Stimulated activated CD4-positive, alpha-beta T cell treated with anti-CD3 and anti-CD28 coated beads, Interleukin-4, amount 100 ng/mL, for 24 hours (primary cell): ENCODE measurements at places on chromosomes 4 and X.

DNA sequence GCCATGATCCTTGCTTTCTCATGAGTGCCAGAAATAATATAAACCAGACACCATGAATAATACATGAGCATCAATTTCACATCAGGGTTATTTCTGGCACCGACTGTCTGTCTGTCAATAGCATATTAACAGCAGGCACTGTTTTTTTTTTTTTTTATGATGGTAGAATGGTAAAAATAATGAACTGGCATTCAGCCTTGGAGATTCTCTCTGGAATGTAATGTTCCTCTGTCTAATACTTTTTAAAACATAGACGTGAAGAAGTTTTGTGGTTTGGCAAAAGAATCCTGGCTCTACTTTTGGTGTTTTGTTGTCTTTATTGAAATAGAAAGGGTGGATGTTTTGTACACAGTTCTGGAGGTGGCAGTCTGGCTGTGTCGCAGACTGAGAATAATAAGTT, 874.6 kb upstream of the PRKX start:
- DNase-seq, result no peak

DNA sequence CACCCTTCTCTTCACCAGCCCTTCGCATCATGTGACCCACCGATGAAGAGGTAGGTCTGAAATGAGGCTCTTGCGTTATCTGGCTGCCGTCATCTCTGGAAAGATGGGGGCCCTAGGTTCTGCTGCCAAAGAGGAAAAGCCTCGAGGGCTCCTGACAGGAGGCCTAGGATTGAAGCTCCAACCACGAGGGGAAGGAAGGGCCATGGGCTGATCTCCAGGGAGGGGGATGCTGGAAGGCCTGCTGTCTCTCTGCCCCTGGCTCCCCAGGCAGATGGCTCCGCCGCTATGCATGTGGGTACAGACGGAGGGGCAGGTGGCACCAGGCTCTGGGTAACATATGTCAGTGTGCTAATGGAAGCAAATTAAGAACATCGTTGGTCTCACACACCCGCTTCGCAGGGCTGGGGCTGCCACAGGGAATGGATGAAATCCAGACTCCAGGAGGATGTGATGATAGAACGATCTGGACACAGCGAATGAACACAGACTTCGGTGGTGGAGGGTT, 44.9 kb downstream of the AFAP1 start:
- DNase-seq, result no peak

DNA sequence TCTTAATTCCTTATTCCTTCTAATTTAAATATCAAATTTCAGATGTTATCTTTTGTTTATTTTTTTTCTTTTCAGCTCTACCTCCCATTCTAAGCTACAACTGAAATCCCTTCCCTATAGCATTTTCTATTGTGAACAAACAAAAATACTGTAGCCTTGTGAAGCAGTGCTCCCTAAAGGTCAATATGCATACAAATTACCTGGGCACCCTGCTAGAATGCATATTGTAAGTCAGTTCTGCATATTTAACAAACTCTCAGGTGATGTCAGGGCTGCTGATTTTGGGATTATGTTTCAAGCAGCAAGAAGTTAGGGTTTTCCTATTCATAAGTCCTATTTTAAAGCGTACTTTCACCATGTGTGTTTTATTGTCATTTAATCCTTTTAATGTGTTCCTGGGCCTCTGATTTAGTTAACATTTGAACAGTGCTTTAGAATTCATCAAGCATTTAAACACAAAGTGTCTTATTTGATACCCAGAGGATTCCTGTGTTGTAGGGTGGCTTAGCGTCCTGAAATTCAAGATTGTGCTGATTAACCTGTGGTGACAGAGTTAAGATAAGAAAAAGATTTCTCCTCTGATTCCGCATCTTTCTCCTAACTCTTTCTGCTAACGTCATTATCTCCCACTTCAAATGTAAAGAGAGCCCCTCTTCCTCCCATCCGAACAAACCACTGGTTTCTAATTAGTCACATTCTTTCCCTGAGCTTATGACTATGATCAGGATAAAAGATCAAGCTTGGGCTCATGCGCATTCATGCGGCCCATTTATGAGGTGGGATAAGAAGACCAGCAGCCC, 221.3 kb downstream of the ANK2 start:
- no peak for DNase-seq

DNA sequence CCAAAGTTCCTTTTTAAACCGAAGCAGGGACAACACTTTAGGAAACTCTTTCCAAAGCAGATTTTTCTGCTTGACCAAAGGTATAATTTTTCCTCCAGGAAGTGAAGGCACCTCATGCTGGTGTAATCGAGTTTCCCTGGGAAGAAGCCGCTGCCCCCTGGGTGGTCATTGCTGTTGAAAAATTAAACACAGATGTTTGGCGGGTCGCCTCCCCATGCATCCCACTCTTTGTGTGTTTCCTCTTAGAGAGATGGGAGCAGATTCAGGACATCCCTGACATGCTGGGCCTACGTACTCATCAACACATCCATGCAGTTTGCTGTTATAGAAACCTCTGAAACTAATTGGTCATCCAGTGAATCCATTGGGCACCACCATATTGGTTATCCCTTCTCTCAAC, 179.2 kb upstream of the HCCS start:
- DNase-seq, result no peak

- no peak for DNase-seq
Observed at GRCh38 chr4:73945674-73946449, 36.0 kb downstream of the PF4 start.

DNA sequence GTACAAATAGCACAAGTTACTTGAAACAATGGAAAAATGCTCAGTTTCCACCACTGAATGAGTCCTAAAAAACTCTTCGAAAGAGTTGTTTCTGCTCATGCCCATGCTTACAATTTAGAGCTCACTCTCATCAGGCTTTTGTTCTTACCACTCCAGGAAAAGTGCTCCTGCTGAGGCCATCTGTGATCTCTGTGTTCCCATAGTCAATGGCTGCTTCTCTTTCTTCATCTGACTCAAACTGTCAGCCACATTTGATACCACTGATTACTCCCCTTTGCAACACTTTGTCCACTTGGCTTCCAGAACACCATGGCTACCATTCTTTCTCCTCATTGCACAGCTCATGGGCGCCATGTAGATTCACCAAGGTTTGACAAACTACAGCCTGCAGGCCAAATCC, 80.0 kb upstream of the SLC34A2 start:
- no peak for DNase-seq

- DNase-seq, result peak; percentile 81
Observed at GRCh38 chrX:153667956-153668396, 5.6 kb downstream of the PNCK start.

- DNase-seq, result no peak
Observed at GRCh38 chrX:133490955-133491354, 75.7 kb upstream of the GPC4 start.

DNA sequence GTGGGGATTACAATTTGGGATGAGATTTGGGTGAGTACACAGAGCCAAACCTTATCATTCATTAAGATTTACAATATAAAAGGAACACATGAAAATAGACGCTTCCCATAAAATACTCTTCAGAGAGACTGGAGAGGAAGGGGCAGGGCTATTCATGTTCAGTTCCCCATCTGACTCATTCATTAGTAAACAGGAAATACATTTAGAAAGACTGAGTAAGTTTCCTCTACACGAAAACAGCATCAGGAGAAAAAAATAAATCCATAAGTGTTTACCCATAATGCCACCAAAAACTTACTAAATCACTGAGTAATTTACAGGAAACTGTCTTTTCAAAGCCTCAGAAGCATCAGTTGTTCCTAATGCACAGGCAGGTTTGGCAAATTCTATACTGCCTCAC, 255.4 kb upstream of the CXorf51A start:
- DNase-seq, result no peak

GRCh38 chr4:88792268-88792781, 94.7 kb upstream of the NAP1L5 start:
- no peak for DNase-seq

DNA sequence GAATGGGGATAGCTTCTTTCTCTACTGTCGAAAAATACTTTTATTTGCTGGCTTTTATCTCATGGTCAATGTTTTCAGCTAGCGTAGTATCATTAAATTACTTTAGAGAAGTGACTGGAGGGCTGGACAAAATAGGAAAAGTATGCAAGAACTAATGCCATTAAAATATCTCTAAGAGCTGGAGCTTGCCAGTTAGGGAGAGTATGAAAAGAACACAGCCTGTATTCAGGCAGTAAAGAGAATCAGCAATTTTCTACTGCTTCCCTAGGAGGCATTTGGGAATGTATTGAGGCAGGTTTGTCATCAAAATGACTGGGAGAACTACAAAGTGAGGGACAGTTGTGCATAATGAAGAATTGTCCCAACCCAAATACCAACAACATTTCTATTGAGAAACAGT, 43.0 kb upstream of the FTHL17 start:
- no peak for DNase-seq

- no peak for DNase-seq
Observed at GRCh38 chr4:185672618-185673017, 137.3 kb upstream of the PDLIM3 start.

GRCh38 chr4:77385124-77385969, 220.3 kb upstream of the CXCL13 start:
- peak; percentile 64 for DNase-seq

- DNase-seq, result no peak
Observed at GRCh38 chr4:1080961-1081688, 32.2 kb downstream of the RNF212 start.

DNA sequence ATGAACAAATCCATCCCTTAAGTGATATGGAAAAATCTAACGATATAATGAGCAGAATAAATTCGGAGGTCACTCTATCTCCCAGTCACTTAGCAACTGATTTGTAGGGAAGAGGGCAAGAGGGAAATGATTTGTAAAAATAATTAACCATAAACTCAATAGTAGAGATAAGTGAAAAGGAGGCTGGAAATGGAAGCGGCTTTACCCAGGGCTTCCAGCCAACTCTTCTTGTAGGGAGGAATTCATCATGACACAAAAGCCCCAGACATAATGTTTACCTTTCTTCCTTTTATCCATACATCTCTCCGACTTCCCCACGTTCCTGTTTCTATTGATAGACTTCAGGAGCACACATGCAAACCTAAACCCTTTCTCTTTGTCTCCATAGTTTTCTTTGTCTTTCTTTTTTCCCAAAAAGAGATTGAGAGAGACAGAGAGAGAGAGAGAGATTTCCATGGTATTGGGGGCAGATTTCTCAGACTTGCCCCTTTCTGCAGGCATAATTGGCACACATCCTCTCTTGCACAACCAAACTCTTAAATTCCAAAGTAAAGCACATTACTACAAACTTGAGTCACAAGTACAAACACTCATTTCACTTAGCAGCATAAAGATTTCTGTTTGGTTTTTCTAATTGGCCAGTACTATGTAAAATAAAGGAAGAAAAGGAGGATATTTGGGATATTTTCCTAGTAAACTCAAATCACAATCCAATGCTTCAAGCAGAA, 140.9 kb downstream of the MAPK10 start:
- DNase-seq, result no peak

DNA sequence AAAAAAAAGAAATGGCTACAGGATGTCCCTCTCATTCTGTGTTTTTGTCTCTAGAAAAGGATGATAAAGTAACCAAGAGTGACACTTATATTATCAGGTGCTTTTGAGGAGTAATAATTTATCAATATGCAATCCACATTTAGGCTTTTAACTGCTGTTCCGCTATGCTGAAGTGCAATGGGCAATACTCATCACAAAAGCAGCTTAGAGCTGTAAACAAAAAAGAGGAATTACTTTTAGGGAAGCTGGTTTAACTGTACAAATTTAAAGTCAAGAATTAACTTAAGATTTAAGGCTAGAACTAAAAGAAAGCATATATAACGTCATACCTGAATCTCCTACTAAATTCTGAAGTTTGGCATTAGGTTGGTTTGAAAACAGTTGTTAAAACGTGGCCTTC, 93.5 kb upstream of the DDX3X start:
- no peak for DNase-seq

GRCh38 chr4:38606587-38606905, 57.5 kb upstream of the KLF3 start:
- no peak for DNase-seq

DNA sequence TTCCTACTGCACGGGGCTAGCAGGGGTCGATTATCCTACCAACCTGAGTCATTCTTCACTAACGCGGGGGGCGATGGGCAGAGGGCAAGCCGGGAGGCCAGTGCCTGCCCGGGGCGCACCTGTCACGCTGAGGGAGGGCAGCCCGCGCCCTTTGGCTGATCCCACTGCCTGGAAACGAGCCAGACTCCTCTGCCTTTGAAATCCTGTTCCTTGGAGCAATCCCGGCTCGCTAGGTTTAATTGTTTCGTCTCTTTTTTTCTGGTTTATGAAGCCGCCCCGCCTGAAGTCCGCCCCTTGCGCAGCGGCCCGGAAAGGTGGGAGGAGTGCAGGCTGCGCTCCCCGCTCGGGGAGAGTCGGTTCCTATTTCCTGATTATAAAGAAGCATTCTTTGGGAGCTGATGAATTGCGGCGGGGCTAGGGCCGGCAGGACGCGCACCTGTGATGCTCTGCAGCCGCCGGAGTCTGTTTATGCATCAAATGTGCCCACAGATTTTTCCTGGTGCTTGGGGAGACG, 484.2 kb downstream of the BCOR start:
- no peak for DNase-seq

DNA sequence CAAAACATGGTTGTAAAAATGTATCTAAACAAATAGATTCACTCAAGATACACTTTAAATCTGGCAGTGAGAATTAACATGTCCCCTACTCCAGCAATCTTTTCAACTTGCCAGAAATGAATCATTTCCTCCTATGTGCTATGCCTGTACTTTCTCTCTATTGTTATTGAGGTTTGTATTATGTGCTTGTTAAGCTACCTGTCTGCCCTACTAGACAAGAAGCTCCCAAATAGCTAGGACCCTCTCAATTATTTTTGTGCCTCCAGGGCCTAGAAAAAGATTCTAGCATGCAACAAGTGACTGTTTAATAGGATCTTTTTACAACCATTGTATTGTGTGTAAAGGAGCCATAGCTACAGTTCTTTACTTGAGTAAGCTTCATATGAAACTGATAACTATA, 3.5 kb upstream of the SAP30 start:
- DNase-seq, result no peak

DNA sequence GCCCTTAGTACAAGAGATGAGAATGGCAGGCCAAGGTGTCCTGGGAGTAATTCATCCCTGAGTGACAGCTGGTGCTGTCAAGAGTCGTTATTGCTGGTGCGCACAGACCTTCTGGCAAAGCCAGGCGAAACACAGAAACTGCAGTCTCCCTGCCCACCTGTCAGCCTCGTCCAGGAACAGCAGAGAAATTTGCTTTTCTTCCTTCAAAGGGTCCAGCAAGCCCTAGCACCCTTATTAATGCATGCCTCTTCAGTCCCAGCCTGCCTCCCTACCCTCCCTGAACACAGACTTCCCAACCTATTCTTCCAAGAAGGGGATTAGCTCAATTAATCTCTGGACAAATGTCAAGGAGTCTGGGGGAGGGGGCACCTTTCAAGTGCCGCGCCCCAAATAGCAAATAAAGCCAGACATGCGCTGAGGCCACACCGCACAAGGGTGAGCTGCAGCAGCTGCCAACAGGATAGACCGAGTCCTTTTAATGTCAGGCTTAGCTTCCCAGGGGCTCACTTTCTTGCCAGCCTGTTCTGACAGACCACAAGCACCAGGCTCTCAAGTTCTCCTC, 250.7 kb upstream of the RASGEF1B start:
- DNase-seq, result no peak

GRCh38 chr4:3776166-3777032, 10.2 kb downstream of the ADRA2C start:
- DNase-seq, result no peak

- DNase-seq, result no peak
Observed at GRCh38 chrX:111270339-111270738, at the start of gene CAPN6. TSS of gene CAPN6 (minus strand) at chrX:111270483. CDS start at chrX:111263936, 6,547 bp downstream.

- no peak for DNase-seq
Observed at GRCh38 chr4:40953283-40954087, 203.7 kb downstream of the NSUN7 start.

GRCh38 chr4:134499074-134499473, 297.5 kb upstream of the PABPC4L start:
- no peak for DNase-seq
